ENCODE measurements at places on chromosomes 16 and 17. TPM values are rescaled to one million over a fixed set of nuclear protein-coding genes. Genes with fewer than 3 reads are reported as not detected.

GRCh38 chr16:83068686-83069085 lies 441.9 kb downstream of the CDH13 start:
- peak; percentile 46 for DNase-seq

DNA sequence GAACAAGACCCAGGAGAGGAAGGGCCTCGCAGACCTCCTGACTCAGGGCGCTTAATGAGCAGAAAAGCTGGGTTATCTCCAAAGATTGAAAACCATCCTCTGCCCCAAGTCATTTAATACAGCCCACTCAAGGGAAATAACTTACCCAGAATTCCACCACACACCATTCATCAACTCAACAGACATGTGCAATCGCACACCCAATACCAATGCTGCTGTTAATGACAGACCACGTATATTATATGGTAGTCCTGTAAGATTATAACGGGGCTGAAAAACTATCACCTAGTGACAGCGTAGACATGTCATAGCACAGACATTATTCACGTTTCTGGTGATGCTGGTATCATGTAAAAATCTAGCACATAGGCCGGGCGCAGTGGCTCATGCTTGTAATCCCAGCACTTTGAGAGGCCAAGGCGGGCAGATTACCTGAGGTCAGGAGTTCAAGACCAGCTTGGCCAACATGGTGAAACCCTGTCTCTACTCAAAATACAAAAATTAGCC lies 52.5 kb upstream of the HELZ start:
- no peak for DNase-seq

DNA sequence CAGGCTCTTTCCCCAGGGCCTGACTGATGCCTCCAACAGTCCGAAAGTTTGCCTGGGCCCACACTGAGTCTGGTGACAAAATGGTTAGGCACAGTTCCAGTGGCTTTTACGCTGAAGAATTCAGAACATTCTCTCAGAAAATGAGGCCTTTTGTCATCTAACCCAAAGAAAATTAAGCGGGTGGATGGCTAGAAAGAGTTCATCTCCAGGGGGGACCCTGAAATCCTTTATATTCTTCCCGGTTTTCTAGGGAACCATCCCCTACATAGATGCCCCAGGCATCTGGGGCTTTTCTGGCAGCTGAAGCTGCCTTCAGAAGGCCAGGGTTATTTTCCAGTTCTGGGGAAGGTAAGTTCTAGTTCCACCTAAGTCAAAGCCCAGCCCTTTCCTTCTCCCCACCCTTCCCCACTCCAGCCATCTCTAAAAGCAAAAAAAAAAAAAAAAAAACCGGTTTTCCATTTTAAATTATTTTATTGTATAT lies 2.2 kb downstream of the RASD1 start:
- DNase-seq, result no peak

DNA sequence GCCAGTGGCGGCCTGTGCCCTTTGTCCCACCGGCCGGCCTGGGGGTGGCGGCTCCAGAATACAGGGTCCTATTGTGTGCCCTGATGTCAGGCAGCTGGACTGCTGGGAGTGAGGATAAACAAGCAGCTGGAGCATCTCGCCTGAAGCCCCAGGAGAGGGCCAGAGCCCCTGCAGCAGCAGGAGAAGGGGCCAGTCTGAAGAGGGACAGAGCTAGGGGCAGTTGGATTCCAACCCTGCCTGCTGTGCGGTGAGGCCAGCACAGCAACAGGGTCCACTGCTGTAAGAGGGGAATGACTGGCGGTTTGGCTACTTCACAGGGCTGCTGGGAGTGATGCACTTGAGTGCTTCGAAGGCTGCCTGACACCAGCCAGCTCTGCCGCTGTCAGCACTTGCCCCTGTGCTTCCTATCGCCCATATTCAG lies 25.0 kb downstream of the RAB11FIP4 start:
- DNase-seq, result peak; percentile 6

- no peak for DNase-seq
Observed at GRCh38 chr16:84538222-84538840, 33.9 kb upstream of the MEAK7 start.

DNA sequence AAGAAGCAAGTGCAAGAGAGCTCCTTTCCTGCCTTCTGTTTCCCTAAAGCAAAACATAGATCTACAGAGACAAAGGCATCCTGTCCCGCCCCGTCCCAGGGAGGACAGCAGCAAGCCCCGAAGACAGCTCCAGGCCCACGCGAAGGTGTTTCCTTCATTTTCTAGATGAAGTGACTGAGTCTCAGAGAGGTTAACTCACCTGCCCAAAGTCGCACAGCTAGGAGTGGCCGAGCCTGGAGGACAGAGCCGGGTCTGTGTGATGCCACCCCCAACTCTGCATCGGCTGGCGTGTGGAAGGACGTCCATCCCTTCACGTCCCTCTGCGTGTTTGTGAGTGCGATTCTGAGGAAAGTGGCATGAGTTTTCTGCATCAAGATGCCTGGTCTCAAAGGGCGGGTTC lies 187.2 kb upstream of the CHMP6 start:
- DNase-seq, result no peak

DNA sequence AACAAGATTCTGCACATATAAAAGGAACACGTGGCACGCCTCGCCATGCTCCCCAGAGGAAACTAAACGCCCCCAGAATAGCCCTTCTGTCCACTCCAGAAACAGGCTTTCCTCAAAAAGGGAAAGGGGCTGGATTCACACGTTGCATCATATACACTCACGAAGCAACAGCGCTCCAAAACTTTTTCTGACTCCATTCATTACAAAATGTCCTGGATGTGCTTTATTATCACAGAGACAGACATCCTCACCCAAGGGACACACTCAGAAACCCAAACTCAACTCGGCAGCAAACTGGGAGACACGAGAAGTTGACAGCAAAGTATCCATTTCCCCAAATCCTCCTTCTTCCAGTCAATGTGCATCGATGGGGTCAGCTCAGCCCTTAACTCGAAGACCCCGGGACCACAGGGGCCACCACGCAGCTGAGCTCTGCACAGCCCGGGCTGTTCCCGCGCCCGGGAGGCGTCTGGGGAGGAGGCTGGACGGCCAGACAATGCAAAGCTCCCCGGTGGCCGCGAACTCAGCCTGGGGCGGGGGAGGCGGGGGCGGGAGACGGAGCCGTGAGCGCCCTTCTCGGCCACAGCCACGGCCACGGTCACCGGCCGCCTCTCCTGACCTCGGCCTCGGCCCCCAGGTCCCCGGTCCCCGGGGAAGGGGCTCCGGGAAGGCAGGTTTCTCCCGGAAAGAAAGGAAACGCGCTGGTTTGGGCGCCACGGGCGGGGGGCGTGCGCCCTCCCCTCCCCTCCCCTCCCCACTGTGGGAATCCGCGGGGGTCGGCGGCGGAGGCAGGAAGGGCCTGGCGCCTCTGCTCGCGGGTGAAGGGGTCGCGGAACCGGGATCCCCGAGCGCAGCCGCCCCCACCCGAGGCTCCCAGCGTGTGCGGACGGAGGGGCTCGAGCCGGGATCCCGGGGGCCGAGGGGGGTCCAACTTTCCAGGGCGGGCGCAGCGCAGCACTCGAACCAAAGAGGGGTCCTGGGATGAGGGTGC lies 1.2 kb downstream of the NXN start:
- DNase-seq, result peak; percentile 61

DNA sequence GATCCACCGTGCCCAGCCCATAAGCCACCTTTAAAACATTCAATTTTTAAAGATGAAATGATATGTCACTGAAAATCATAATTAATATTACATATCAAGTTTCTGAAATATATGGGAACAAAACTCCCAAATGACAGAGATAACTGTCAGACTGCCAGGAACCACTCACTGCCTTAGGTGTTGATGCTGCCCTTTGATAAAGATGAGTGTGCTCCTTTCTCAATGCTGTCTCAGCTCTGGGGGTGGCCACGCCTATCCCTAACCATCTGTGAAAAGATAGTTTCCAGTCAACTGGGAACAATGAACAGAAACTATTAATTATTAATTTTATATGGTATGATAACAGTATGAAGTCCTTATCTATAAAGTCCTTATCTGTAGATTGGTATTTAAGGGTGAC lies 177.7 kb downstream of the MYO1D start:
- DNase-seq, result no peak

GRCh38 chr16:63239065-63239570 lies 1202.9 kb upstream of the CDH8 start:
- DNase-seq, result no peak

DNA sequence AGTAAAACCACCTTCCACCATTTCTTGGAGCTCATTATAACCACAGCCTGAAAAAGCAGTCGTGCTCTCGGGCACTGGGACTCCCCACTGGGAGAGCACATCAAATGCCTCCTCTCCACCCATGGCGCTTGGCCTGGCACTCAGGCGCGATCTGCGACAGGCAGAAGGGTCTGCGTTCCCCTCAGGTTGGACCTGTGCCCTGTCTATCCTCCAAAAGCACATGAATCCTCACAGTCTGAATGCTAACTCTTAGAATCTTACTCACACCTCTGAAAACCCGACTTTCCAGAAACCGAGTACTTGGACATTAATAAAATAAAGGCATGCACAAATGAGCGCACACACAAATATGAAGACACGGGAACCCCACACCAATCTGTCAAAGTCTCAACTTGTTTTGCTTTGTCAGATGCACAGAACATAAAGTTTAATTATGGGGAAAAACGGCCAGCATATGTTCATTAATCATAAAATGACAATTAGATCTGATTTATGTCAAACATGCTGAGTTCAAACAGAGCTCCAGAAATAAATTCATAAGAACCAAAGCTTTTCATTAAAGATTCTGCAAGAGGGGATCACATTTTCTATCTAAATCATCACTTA lies 20.5 kb upstream of the FAAP100 start:
- no peak for DNase-seq

DNA sequence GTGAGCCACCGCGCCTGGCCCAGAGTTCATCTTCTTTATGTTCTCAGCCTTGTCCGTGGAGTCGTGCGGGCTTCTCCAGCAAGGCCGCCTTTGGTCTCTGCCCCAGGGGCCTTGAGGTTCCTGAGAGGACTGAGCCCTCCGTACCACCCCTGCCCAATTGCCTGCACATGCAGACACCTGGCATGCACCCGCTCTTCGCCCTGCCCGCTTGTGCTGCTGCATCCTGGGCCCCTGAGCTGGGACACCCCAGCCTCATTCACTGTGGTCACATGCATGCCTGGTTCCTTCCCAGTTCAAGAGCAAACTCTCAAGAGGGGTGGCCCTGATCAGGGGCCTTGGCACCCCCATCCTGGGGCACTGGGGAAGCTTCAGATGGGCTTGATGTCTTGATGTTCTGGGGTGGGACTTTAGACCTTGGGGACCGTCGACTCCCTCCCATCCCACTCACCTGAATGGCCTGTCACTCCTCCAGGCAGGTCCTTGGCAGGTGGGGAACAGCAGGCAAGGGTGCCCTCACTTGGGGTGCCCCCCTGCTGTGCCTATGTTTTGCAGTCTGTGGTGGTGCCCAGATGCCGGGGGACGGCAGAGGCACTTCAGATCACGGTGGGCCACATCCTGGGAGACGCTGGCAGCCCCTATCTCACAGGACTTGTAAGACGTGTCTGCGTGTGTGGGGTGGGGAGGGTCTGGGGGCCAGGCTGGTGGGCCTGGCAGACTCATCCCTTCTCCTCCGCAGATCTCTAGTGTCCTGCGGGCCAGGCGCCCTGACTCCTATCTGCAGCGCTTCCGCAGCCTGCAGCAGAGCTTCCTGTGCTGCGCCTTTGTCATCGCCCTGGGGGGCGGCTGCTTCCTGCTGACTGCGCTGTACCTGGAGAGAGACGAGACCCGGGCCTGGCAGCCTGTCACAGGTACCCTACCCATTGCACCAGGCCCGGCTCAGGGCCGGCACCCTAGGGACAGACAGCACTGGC lies 12.7 kb upstream of the SPNS2 start:
- DNase-seq, result no peak

DNA sequence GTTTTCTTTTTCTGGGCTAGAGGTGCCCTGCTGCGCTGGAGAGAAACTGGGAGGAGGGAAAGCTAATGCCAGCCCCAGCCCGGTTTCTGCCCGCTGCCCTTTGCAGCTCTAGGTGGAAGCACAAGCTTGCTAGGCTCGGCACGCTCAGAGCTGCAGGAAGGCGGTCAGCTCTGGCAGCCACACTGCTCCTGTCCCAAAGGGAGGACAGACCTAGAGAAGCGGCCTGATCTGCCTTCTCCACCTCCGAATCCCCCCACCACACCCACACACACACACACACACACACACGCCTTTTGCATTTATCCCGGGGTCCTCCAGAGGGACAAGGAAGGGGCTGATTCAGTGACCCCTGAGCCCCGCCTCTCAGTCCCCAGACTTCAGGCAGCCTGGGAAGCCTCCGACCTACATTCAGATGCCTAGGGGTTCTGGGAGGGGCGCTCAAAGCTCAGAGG lies 418.1 kb downstream of the SOX9 start:
- no peak for DNase-seq

DNA sequence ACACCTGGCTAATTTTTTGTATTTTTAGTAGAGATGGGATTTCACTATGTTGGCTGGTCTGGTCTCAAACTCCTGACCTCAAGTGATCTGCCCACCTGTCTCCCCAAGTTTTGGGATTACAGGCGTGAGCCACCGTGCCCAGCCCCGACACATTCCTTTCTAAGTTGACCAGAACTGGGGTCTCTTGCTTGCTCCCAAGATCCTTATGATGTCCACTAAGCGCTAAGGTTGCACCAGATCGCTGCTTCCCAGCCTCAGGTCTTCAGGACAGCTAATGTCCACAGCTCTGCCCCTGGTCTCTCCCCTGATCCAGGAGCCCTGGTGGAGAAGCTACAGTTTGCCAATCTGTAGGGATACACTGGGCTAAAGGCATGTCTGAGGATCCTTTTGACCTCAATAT lies 29.5 kb downstream of the NSMCE1 start:
- DNase-seq, result no peak

DNA sequence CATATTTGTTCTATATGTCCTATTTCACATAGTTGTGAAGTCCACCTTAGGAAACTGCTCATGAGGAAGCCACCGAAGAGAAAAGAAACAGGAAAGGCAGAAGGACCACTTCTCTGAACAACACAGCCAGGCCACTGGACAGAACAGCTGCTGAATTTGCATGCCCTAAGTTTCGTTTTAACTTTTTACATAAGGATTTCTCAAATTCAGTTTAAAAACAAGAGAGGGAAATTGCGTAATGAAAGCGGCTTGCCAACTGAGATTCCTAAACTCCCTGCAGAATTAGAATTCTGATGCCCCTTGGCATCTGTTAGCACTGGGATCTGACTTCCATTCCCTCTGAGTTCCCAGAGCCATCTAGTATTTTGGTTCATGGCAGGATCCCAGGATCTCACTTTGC lies 5.0 kb upstream of the CCL8 start:
- DNase-seq, result peak; percentile 52

REXO5 gene
- total RNA-seq, result 7.0 TPM

PRR11 gene
- 8.6 TPM for total RNA-seq

TMEM97 gene
- 23.1 TPM for total RNA-seq

TNFRSF13B gene
- total RNA-seq, result not detected

ACSM2A gene
- not detected for total RNA-seq
